Colonic mucosa (tissue), 4 donors: ENCODE measurements at places on chromosomes 5 and 9.

DNA sequence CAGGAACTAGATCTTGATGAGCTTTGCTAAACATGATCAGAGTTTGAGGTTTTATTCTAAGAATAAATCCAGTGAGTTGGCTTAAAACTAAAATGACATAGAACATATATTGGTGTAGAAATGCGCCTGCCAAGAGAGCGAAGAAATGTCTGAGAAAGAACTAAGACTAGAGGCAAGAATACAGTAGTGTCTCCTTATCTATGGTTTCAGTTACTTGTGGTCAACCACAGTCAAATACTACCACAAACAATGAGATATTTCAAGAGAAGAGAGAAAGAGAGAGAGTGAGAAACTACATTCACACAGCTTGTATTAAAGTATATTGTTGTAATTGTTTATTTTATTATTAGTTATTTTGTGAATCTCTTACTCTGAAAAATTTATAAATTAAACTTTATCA is 254.4 kb upstream of the CDH10 start:
- no peak for DNase-seq

DNA sequence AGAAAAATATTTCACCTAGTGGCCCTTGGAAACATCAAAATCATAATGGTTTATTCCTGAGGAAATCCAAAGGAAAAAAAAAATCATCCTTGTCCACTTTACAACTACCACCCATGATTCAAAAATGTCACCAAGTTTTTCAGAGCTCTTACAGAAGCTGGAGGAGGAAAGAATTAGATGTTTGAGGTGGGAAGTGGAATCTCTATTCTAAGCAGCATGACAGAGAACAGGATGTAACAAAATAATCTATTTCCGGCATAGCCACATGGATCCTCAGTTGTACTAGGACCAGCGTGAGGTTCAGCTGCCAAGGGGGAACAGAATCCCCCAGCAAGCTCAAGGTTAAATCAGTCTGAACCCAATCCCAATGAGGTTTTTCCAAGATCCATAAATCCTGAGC is 40.2 kb downstream of the FBXW11 start:
- no peak for DNase-seq

GRCh38 chr5:38143384-38143783 is 115.0 kb upstream of the EGFLAM start:
- DNase-seq: no peak

DNA sequence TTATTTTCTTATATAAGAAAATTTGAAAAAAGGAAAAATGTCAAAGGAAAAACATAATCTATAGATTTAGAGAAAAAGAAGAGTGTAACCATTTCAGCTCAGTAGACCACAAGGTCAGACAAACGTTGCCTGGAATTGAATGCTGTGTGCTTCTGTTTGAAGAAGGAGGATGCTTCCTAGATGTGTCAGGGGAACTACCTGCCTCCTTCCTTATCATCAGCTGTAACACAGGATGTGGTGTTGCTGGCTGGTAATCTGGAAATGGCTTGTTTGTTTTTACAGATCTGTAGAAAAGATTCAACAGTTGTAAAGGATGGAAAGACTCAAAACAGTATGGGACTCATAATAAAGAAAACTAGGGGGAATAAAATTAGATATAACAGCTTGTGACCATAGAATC is 160.7 kb upstream of the MEF2C start:
- DNase-seq: no peak

GRCh38 chr5:179874536-179875292 is 16.1 kb upstream of the MRNIP start:
- DNase-seq: no peak

- no peak for DNase-seq
These were observed 80.8 kb upstream of the SEMA6A start for GRCh38 chr5:116655431-116655830.

- no peak for DNase-seq
These were observed 222.9 kb downstream of the KIAA0825 start for GRCh38 chr5:94395468-94395867.

DNA sequence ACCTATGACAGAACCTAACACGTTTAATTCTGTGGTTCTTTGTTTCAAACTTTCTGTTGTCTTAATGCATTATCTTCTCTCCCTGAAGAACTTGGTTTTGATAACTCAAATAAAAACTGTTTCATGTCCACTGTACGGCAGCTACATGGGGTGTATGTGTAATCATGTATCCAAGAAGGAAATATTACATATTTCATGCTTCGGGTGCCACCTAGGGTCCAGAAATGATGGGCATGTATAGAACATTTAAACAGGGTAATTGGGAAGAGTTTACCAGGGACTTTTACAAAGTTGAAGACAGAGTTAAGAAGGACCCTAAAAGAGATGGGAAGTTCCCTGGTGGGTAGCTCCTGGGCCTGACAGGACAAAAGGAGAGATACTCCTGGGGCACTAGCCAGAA is 291.3 kb downstream of the FBXL7 start:
- DNase-seq: no peak

- DNase-seq: no peak
These were observed 33.2 kb downstream of the CDH6 start for GRCh38 chr5:31226651-31227050.

DNA sequence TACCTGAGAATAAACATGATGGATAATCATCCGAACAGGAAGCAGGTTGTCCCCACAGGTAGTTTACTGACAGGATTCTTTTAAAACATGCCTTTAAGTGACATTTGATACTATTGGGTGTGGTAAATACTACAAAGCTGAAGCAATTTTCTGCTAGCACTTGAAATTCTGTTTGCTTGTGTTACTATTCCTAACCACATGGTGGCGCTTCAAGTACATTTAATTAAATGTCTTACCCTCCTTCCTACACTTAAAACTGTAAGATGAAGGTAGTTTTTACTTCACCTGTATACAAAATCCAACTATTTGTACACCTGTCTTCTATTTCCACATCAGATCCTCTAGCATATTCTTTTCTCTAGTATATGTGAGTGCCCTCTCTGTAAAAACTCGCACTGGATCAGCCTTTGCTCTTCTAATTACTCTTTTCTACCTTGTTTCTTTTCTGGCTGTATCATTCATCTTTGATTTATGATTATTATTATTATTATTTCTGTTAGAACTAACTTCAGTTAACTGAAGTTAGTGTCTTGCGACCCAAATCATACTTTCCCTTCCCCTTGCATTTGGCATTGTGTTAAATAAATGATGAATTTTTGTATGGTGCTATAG is 18.4 kb downstream of the SLC25A46 start:
- DNase-seq: peak; percentile 20

DNA sequence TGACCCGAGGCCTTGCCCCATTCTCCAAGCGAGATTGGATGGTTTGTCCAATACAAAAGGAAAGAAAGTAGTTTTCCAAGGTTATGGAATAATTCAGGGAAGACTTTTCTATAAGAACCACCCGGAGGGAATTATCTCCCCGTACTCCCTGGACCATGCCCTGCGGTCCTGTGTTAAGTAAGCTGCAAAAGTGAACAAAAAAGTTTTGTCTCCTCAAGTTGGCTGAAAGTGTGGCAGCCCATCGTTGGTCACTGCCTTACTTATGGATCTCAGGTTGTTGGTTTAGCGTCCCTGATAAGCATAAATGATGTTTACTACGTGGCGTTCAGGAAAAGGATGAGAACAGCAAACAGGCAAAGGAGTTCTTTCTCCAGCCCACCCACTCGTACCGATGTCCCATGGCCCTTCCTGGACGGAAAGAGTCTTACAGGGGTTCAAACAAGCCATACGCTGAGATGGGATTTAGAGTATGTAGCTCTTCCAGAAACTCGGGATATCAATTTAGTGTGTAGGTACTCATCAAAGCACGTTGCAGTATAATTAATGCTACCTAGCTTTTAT is 413 bp upstream of the AUH start:
- no peak for DNase-seq

GRCh38 chr5:60541980-60542379 is 158.0 kb downstream of the DEPDC1B start:
- DNase-seq: no peak

GRCh38 chr5:132465059-132465707 is 25.4 kb downstream of the IRF1 start:
- no peak for DNase-seq

DNA sequence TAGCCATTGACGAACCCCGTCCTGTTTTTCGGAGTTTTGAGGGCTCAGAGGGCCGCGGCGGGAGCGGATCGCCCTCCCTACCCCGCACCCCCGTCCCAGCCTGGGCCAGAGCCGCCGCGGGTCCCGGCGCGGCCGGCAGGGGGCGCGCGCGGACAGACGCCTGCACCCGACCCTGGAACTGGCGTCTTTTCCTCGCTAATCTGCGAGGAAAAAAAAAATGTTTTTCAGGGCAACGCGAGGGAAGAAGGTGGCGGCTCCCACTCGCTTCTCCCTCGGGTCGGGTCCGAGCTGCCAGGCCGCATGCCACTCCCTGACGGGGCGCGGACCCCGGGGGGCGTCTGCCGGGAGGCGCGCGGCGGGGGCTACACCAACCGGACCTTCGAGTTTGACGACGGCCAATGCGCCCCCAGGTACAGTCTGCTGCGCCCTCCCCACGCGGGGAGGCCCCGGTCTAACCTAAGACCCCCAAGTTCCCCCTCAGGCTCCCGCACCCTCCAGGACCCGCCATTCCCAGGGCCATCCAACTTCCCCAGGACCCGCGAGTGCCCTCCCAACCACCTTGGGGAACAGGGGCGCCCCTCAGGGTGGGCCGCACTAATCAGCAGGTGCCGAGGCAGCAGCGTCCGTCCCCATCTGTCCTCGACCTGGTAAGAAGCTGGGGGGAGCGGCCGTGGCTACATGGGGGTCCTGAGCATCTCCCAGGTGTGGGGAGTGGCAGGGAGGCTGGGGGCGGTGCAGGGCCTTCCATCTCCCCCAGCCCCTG is at the start of gene KCNT1:
Gene KCNT1, plus strand, starts transcription at position 227 of the 763 bp plus-strand sequence. Its CDS starts 74 bp downstream, at position 301.
- peak; percentile 35 for DNase-seq

DNA sequence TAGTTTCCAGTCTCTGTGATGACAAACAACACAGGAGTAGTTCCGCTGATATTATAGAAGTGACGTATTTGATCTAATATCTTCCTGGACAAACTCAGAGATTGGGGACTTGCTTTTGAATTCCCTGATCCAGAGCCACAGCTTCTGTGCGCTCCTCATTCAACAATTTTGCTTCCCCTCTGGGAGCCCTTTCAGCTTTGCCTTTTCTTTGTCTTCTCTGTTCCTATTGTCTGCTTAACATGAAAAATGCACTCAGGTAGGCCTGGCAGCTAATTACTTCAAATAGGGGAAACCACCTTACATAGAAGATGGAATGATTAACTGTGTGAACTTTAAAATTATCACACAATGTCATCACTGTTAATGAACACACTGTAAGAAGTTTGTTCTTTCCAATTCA is 192.9 kb downstream of the EPB41L4A start:
- no peak for DNase-seq

- DNase-seq: no peak
These were observed 214.5 kb upstream of the CDH9 start for GRCh38 chr5:27252911-27253310.

- DNase-seq: no peak
These were observed 515.2 kb downstream of the ZNF608 start for GRCh38 chr5:124231230-124231629.

DNA sequence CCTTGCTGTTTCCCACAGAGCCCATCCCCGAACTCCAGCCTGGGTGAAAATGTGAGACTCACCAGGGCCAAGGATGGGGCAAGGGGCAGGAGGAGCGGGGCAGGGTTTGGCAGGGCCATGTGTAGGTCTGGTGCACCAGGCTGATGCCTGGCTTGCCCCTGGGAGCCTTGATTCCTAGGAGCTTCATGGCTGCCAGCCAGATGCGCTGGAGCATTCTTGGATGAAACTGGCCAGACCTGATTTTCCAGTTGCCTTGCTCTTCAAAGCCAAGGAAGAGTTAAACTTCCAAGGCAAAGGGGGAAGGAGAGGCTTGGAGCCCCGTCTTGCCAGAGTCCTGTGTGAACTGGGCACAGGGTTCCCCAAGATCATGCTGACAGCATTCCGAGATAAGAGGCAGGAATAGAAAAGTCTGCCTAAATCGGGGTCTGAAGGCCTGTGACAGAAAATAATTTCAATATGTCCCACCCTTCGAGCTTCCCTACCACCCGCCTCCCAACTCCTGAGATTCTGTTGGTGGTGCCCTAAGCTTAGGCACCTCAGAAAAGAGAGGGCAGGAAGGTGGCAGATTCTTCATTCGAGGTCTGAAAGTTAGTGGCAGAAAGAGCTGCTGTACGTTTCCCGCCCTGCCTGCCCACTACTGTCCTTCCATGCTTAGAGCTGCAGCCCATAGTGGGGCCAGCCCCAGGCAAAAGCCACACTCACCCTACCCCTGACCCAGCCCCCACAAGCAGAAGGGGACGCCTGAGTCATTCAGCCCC is 20.4 kb downstream of the FAT2 start:
- DNase-seq: no peak
